ENCODE measurements at places on chromosomes 4 and X.

GRCh38 chrX:83260288-83260687 is 247.8 kb upstream of the POU3F4 start:
- DNase-seq, result no peak

DNA sequence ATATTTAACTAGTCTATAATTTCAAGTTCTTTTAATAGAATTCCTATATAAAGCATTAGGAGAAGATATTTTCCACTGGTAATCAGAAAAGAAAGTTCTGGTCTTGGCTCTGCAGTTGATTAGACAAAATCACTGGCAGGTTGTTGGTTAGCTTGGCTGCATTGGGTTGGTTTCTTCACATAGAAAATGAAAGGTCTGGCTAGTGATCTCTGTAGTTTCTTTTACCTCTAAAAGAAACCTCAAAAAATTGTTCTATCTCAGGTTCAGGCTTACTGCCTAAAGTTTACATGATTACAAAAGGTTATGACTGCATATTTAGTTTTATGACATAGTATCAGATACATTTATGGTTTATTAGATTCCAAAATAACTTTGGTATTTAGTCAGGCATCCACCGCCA is 95.8 kb upstream of the NAP1L5 start:
- DNase-seq, result no peak

GRCh38 chr4:113582737-113583136 is 178.8 kb downstream of the CAMK2D start:
- no peak for DNase-seq

GRCh38 chr4:82069883-82070638 is 303.7 kb downstream of the HNRNPD start:
- no peak for DNase-seq

DNA sequence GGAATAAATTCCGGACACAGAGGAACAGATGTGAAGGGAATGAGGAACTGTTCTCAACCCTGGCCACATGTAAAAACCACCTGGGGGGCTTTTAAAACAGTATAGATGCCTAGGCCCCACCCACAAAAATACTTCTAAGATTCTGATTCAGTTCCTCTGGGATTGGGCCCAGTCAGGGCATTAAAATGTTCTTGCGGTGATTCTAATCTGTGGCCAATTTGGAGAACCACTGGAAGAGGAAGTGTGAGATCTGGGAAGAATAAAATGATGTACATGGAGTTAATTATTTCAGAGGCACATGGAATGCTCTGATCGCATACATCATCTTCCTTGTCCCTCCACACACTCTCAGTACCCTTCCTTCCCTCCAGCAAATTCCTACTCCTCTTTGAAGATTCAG is 192.2 kb downstream of the APBB2 start:
- no peak for DNase-seq

GRCh38 chr4:59091146-59092142 is 1981.3 kb upstream of the IGFBP7 start:
- DNase-seq, result no peak

DNA sequence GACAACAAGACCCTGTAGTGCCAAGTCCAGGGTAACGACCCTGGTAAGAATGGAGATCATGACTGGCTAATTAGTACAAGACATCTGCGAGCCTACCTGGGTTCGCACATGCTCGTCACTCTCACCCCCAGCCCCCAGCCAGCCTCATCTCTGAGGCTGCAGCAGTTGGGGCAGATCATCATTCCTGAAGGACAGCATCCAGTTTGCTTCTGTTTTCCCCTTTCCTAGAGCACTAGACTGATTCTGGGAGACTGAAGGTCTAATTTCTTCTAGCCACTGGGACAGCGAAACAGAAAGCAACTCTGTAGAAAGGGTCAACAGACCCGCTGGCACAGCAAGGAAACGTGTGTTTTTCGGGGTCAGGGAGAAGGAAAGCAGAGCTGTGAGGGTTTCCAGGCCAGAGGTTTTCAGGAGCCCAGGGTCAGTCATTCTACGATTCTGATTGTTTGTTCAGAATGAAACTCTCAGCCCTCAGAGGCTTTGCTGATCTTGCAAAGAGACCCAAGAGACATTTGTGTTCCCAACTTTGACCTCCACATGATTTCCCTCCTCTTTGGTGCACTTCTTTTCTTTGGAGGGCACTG is 343.1 kb upstream of the NOCT start:
- no peak for DNase-seq

GRCh38 chr4:83252782-83253405 is 31.7 kb downstream of the COQ2 start:
- no peak for DNase-seq

DNA sequence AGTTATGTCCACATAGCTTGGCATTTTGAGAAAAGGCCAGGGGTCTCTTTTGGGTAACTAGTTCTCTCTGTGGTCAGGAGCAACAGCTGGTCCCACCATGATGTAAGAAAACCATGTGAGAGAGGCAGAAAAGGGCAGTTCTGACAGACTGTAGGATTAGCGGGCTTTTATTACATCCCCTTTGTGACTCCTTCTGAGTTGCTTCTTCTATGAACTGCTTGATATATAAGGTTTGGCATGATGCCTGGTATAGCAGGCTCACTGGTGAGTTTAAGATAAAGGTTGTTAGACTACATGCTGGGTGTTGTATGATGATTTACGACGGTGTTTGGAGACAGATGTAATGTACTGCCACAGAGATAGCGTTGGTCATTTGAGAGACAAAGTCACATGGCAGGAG is 2308.1 kb upstream of the AGA start:
- DNase-seq, result no peak

DNA sequence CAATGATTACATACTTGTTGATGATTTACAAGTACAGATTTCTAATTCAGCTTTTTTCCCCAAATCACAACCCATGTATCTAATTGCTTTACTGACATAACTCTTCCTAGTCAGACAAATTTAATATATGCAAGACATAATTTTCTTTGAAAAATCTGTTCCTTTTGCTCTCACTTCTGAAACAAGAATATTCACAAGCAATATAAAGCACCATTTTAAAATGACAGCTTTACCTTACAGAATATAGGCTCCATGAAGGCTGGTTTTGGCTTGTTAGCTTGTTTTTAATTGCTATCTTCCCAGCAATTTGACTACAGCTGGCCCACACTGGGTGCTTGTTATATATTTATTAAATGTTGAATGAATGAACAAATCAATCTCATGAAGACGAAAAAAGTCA is 24.5 kb downstream of the GPM6A start:
- DNase-seq, result no peak

Data from GM04503 (cell line).